ENCODE measurements at places on chromosomes 6 and 20.

DNA sequence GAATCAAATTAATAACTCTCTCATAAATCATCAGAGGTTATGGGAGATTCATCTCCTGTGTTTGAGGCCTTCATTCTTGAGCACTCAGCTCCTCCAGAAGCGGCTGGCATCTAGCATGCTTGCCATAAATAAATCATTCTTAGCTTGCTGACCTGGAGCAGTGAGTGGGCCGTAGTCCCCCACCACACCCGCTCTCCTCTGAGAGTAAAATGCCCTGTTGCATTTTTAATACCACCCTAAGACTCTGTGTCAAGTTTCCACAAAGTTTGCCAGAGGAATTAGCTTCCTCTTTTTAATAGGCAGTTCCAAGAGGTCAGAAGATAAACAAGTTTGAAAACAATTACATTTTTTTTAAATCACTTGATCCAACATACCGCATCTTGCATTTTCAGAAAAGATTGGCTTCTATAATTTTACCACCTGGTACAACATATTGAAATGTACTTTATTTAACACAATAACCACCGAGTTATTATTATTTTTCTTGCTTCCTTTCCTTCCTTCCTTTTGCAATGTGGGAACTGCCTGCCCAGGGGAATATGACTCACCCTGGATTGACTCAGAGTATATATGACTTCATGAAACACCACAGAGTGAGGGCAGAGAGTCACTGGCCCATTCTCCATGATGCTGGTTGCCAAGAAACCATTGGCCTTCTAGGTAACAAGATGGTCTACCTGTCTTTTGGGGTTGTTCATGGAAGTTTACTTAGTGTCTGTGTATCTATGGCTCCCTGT, 29.4 kb upstream of the CLIC5 start:
- peak; percentile 81 for DNase-seq

GRCh38 chr6:160430751-160431150, 82.6 kb downstream of the SLC22A3 start:
- DNase-seq: no peak

DNA sequence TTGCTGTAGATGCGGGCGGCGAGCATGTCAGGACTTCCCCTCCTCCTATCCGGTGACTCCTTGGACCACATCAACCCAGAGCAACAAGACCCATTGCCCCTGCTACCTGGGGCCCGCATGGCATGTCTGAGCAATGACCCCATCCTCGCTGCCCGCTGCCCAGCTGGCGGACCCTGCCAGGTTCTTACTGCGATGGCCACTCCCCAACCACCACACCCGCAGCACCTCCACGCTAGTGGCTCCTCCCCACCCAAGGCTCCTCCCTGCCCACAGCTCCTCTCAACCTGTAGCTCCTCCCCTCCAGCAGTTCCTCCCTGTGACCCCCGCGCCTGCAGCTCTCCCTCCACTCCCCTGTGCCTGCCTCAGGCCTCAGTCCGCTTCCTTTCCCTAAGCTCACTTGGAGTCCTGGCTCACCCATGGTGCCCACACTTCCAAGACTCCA, 17.6 kb upstream of the SERPINB9 start:
- DNase-seq: no peak

DNA sequence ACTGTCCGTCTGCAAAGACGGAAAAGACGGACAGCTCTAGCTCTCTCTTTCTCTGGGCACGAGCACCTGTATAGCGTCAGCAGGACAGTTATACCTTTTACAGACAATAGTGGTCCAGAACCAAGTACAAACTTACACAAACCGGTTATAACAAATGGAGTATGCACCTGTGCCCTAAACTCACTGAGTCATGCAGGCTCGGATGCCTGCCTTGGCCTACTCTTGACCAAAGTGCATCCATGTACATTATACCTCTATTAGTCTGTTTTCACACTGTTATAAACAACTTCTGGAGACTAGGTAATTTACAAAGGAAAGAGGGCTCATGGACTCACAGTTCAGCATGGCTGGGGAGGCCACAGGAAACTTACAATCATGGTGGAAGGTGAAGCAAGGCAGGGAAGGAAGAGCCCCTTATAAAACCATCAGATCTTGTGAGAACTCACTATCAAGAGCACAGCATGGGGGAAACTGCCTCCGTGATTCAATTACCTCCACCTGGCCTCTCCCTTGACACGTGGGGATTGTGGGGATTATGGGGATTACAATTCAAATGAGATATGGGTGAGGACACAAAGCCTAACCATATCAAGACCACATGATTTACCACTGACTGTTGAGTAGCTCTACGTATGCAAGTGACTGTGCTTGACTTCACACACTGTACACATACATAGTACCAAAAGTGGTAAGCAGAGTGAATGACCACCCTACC, 23.1 kb downstream of the MAN1A1 start:
- DNase-seq: no peak

- DNase-seq: no peak
Observed at GRCh38 chr6:163260111-163260895, 154.2 kb upstream of the QKI start.

DNA sequence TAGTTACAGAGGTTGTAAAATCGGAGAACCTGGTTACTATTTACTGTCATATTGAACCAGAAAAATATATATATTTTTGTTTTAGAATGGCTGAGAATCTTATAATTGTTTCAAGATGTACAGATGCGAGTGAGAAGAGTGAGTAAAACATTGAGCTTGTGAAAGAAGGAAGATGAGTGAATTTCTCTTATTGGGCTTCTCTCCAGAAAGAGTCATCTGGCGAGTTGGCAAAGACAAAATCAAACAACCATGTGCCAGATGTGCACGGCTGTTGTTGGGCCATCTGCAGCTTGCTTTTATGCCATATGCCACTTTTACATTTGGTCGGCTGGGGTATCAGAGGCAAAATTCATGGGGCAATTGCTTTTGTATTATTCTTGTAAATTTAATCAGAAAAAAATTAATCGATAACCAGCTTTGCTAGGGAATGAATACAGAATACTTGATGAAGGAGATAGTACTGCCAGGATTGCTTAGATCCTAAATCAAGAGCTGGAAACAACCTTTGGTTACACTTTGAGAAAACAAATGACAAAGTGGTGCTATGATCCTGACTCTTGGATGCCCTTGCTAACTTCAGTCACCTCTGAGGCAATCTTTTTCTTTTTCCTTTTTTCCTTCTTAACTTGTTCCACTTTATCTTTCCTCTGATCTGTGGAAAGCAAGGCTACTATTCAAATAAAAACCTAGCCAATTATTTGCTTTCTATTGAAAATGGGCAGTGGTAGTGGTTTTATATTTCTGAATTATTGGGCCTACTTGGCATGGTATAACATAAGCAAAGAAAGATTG, 97.1 kb upstream of the GRIK2 start:
- no peak for DNase-seq

DNA sequence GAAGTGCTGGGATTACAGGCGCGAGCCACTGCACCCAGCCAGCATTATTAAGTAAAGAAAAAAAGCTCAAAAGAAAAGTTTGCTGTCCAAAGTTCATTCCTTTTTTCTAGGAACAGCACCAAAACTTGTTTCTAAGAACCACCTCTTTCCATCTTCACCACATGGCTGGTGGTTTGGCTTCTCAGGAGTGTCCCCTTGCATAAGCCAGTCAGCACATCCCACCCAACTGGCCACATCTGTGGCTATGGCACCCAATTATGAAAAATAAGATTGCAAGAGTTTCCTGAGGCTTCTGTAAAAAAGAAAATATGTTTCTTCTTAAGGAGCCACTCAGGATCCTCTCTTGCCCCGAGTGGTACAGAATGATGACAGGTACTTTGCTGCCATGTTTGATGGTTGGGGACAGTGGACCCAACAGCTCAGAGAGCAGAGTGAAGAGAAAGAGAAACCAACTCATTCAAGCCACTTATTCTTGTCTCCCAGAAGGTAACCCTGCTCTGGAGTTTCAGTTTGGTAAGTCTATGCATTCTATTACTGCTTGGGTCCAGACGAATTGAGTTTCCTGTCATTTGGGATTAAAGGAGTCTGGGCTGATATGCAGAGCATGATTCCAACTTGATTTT, 65.3 kb downstream of the PSMB1 start:
- DNase-seq: no peak

DNA sequence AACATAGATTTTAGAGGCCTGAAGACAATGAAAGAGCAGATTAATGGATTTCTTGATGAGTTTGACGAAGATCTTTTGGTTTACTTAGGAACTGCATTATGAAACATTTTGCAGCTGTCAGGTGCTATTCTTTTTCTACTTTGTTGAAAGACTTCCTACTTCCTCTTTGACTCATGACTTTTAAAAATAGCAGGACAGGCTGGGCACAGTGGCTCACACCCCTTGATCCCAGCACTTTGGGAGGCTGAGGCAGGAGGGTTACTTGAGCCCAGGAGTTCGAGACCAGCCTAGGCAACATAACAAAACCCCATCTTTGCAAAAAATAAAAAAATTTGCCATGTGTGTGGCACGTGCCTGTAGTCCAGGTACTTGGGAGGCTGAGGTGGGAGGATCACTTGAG, 52.0 kb downstream of the ITCH start:
- DNase-seq: no peak

DNA sequence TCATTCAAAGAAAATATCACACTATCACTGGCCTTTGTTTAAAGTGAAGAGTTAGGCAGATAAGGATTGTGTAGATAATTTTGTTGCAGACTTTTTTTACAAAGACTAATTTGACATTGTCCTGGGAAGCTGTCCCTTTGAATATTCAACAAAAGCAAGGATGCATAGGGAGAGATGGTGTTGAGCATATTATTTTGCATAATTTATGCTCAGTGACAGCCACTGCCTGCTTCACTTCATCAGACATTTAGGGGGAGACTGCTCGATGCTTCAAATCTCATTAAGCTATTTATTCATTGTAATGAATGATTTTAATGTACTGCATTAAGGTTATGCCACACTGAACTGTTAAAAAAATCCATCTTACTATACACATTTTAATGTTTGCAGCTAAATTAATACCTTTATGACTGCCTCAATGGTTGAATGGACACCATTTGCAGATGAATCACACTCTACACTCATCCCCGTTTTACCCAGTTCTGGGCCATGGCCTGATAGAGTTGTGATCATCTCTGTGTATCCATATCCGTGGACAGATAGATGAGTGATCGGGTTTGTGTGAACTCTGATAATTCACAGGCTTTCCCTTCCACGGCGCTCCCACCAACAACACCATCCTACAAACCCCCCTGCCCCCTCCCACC, 128.0 kb downstream of the CDH4 start:
- DNase-seq: no peak

- no peak for DNase-seq
Observed at GRCh38 chr6:36659271-36659670, 19.2 kb upstream of the CDKN1A start.

DNA sequence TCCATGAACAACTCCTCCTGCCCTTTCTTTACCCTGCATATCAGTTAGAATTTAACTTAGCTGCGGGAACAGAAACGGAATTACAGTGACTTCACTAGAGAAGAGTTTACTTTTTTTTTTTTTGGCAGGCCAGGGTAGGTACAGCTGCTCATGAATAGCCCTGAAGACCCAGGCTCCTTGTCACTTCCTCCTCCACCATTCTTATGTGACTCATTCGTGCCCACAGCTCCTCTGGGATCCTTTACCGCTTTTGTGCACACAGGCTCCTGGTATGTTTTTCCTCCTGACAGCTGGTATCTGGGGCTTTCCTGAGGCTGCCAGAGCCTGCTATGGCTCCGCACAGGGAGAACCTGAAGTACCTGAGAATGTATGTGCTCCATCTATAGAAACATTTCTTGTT, 3.9 kb upstream of the KCNS1 start:
- peak; percentile 86 for DNase-seq

DNA sequence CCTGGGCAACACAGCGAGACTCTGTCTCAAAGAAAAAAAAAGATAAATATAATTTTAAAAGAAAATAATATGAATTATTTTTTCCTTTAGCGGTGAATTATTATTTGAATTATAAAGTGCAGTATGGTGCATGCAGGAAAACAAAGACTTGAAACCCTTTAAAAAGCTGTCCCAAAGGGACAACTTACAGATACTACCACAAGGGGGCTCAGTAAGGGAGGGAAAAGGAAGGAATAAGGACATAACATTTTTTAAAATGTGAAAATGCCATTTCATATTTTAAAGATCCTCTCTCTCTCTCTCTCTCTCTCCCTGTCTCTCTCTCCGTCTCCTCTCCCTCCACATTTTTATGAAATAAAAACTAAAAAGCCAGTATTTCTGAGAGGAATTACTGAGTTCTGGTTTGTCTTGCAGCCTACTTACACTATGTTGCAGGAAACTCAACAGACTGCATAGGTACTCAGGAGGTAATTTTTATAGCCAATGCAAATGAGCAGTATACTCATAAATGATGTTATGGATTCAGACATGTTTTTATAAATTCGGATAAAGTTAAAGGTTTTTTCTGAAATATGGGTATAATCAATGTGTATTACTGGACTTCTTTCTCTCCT, 455.0 kb upstream of the GJE1 start:
- peak; percentile 2 for DNase-seq

DNA sequence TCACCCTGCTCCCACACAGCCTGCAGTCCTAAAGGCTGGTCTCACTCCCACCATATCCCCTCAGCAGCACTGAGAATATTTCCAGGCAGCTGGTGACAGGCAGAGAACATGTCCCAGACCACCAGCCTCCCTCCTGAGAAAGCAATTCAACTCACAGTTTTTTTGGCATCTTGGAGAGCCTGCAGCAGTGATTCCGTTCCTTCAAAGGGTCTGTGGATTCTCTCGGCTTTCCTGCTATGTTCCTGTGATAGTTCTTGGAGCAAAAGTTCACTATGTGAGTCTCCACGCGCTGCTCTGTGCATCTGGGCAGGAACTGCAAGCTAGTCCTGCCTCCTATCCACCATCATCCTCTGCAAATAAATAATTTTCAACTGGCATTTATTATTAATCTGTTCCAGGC, 448.3 kb upstream of the HSF2 start:
- no peak for DNase-seq

- DNase-seq: no peak
Observed at GRCh38 chr6:125203395-125203794, 49.8 kb downstream of the TPD52L1 start.

DNA sequence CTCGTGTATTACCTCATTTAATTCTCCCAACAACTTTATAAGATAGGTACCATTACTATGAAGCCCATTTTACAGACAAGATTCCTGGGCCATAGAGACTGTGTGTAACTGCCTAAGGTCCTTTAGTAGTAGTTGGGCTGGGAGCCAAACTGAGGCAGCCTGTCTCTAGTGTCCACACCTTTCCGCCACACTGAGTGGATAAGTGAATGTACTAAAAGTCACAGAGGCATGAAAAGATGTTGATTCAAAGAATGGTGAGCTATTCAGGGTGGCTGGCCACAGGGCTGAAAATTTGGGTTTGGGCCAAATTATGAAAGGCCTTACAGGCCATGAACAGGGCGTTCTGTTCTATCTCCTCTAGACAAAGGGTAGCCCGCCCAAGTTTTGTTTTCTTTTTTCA, 11.0 kb downstream of the CD24 start:
- no peak for DNase-seq

- DNase-seq: no peak
Observed at GRCh38 chr6:142482249-142482648, 180.4 kb downstream of the ADGRG6 start.

- DNase-seq: peak; percentile 86
Observed at GRCh38 chr6:161318456-161318855, 44.6 kb upstream of the AGPAT4 start.

- DNase-seq: no peak
Observed at GRCh38 chr6:99148761-99149160, 200.7 kb downstream of the FAXC start.
